ENCODE measurements at places on chromosomes 7 and 10.

GRCh38 chr7:128405471-128406313 lies 4.1 kb downstream of the IMPDH1 start:
- peak; percentile 64 for DNase-seq

GRCh38 chr7:70446448-70447143 lies 685.3 kb upstream of the GALNT17 start:
- no peak for DNase-seq

GRCh38 chr10:124152139-124153022 lies 59.0 kb upstream of the CHST15 start:
- no peak for DNase-seq

DNA sequence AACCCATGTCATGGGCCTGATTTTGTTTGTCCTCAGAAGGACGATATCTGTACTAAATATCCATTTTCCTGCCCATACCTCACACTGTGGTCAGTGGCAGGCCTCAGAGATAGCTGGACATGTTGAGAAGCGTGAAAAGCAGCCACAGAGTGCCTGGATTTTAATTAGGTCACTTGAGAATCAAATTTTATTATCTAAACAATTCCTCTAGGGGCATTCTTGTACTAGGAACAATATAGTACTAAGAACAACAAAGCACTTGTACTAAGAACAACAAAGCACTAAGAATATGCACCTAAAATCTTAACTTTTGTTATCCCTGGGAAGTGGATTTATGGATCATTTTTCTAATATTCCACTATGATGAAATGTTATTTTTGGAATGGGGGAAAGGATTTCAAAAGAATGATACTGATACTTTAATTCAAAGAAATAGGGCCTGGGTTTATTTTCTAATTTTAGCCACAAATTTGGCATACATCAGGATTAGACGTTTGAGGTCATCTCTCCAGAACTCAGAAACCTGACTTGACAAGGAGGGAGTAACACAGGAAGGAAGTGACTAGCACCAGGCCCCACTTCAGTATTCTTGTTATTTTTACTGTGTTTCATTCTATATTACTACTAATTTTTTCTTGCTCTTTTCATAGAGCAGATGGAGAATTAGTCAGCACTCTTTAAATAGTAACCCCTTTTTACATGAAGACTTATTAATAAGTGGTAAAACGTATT lies 112.2 kb downstream of the EXOC4 start:
- no peak for DNase-seq

- no peak for DNase-seq
These were observed 67.8 kb upstream of the PCBD1 start for GRCh38 chr10:70956029-70956759.

- DNase-seq: no peak
These were observed 9.8 kb downstream of the P4HA1 start for GRCh38 chr10:73086816-73087215.

DNA sequence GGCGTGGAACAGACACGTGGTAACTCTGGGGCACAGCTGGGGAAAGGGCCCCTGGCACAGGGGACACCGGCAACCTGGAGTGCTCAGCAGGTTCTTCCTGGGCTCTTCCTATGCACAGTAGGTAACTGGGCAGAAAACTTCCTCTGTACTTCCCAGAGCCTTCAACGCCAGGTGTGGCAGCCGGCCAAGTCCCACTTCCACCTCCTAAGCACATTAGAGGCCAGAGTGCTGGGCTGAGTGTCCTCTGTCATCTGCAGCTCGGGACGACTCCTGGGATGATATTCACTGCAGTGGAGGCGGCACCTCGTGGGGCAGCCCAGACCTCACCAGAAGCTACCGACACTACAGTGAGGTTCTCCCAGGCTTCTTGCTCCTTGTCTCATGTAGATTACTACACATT lies 114.5 kb downstream of the LARP4B start:
- DNase-seq: no peak

- DNase-seq: no peak
These were observed 149.8 kb downstream of the PTPN20 start for GRCh38 chr10:47060993-47061500.
